ENCODE measurements at places on chromosomes 3 and 15.

DNA sequence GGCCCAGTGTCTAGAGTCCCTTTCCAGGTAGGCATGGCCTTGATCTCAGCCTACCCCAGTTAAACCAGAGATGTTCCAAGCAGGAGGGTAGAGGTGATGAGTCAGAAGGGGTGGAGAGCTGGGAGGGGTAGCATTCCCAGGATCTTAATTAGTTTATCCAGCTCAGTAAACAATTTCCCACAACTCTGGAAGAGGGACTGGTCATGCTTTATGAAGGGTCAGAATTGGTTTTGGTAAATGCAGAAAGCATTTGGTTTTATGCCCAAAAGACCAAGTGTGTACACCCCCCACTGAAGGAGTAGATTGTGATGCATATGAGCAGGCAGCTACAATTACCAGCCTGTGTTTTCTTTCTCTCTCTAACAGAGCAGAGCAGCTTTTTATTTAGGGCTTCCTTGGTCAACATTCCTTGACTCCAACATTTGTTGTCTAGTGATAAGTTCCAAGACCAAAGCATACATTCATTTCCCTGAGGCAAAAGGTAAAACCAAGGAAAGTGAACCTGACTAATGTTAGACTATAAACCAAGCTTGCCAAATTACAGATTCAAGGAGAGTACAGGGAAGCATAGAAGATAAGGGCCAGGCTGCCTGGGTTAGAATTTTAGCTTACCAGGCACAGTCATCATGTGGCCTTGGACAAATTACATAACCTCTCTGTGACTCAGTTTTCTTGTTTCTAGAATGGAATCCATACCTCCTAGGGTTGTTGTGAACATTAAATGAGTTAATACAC lies 17.6 kb downstream of the EXOSC7 start:
- DNase-seq: peak; percentile 80

- no peak for DNase-seq
Measured at GRCh38 chr3:186169379-186169778, 60.5 kb upstream of the ETV5 start.

- DNase-seq: no peak
Measured at GRCh38 chr3:30835667-30836066, 58.8 kb downstream of the GADL1 start.

DNA sequence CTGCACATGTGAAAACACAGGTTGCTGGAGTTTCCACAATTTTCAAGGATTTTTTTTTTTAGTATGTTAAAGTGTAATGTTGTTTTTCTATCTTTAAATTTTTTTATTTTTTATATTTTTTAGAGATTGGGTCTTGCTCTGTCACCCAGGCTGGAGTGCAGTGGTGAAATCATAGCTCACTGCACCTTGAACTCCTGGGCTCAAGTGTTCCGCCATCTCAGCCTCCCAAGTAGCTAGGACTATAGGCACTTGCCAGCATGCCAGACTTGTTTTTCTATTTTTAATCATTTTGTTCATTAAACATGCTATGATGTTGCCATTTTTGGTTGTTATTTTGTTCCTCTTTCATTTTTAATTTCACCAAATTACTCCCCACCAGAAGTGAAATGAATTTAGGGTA lies 16.7 kb upstream of the THUMPD3 start:
- DNase-seq: no peak

- no peak for DNase-seq
Measured at GRCh38 chr3:28036599-28037575, 204.5 kb upstream of the CMC1 start.

GRCh38 chr15:79886124-79886523 lies 10.7 kb downstream of the MTHFS start:
- DNase-seq: no peak

GRCh38 chr15:29677871-29678461 lies 144.3 kb downstream of the TJP1 start:
- DNase-seq: no peak

- DNase-seq: no peak
Measured at GRCh38 chr15:45449916-45450867, 71.8 kb upstream of the GATM start.

DNA sequence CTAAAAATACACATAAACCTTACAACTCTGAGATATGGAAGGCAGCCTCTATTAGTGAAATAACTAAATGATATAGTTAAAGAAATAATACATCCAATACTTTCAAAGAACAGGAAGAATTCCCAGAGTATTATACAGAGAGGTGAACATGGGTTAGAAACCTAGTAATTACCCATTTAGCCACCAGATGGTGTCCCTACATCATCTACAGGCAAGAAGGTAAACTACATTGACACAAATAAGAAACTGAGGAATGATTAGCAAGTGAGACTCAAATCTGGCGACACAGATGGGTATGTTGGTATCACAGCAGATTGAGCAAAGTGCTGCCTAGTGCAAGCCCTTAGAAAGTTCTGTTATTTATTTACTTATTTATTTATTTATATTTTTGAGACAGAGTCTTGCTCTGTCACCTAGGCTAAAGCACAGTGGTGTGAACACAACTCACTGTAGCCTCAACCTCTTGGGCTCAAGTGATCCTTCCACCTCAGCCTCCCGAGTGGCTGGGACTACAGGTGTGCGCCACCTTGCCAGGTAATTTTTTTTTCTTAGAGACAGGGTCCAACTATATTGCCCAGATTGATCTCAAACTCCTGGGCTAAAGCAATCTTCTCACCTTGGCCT lies 28.2 kb downstream of the NEK4 start:
- DNase-seq: no peak
